Stimulated activated CD4-positive, alpha-beta T cell treated with anti-CD3 and anti-CD28 coated beads, Interleukin-1b, Interleukin-23, amount 100 ng/mL, for 1 hour (primary cell): ENCODE measurements at places on chromosomes 4 and X.

GRCh38 chr4:28238876-28239275 lies 1378.2 kb downstream of the STIM2 start:
- no peak for DNase-seq

GRCh38 chrX:136019226-136019625 lies 34.0 kb downstream of the SLC9A6 start:
- DNase-seq, result no peak

GRCh38 chr4:6272863-6273660 lies 3.4 kb downstream of the WFS1 start:
- no peak for DNase-seq

DNA sequence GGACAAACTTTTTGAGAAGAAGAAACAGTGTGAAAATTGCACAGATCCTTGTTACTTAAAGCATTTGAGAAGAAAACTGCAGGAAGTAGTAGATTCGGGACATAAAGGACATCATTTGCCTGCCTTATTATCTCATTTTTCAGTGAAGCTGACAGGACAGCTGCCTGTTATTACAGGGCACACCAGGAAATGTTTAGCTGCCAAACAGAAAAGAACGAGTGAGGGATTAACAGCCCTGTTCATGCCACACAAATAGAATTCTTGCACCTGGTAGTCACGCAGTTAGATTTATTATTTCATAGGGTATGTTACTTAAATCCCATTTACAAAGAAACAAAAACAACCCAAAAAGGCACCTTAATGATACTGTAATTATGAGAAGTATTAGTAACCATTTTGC lies 100.6 kb downstream of the CHIC2 start:
- no peak for DNase-seq

GRCh38 chr4:99305638-99306400 lies 15.0 kb upstream of the ADH1A start:
- DNase-seq, result no peak

- no peak for DNase-seq
Observed at GRCh38 chr4:183105092-183105491, 6.0 kb downstream of the WWC2 start.

GRCh38 chr4:182448281-182449151 lies 205.3 kb downstream of the TENM3 start:
- DNase-seq, result no peak

DNA sequence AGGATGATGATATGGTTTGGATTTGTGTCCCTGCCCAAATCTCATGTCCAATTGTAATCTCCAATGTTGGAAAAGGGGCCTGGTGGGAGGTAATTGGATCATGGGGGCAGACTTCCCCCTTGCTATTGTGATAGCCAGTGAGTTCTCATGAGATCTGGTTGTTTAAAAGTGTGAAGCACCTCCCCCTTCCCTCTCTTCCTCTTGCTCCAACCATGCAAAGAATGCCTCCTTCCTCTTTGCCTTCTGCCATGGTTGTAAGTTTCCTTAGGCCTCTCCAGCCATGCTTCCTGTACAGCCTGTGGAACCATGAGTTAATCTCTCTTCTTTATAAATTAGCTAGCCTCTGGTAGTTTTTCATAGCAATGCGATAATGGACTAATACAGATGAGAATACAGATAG lies 19.7 kb upstream of the ALG13 start:
- no peak for DNase-seq

DNA sequence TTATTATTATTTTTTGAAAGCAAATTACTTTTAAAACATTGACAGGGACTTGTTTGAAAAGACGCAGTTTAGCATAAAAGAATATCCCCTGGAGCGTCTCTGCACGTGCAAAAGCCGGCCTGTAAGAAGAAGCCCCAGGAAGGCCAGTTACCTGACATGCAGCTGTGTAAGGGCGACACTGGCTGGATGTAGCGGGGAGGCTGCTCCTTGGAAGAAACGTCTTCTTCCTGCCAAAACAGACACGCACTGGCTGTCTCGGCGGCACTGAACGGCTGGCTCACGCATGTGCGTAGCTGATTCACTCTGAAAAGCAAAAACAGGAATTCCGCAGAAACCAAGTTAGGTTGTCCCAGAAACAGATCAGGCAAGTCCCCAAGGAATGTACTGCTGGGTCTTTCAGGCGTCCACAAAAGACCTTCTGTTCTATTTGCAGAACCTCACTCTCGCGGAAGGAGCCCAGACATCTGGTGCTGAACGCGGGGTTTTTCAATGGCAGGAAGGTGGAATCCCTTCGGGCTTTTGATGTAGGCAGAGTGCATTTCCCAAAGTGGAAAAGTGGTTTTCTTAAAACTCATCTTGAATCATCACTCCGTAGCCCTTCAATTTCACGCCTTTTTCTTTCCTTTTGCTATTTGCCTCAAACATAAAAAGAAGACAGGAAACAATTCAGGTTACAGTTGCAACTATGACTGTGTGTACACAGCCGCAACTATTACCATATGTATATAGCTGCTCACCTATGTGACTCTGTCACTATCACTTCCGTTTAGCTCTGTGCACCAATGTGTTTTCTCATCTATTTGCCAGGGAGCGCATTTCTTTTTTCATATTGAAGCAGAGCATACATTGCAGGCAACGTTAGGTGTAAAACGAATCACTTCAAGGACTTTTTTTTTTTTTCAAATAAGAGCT lies 38.1 kb upstream of the ARSH start:
- DNase-seq, result no peak

DNA sequence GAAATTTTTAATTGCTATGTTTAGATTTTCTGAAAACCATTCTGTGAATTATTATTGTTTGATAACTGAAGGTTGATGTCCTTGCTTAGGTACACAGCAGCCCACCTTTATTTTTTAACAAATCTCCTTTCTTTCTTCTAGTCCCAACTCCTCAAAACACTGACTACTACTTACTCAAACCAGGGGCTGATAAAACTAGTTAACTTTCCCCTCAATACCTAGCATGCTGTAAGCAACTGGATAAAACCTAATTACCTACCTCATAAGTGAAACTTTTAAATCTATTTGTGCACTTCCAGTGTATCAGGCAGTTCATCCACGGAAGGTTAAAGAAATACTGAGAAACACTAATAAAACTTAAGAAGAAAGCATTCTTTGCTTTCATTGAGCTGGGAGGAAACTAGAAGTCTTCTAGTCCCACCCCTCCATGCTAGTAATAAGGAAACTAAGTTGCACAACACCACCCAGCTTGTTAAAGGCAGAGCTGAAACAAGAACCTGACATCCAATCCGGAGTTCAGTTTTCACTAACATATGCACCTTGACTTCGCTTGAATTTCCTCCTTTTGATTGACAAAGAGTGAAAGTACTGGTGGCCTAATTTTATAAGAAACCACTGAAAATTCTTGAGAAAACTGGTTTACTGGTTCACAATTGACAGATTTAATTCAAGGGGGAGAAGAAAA lies 180.2 kb upstream of the TET2 start:
- DNase-seq, result no peak

DNA sequence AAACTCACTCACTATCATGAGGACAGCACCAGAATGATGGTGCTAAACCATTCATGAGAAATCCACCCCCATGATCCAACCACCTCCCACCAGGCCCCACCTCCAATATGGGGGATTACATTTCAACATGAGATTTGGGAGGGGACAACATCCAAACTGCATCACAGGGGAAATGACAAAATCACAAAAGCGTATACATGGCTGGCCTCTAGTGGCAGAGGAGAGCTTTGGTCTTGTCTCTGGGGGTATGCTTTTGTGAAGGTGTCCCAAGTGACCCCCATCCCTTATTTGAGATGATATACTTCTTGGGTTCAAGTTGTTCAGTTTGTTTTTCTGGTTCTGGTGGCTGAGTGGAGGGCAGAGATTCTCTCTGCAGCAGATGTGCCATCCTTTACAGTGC lies 8.5 kb upstream of the SETD7 start:
- DNase-seq, result no peak

DNA sequence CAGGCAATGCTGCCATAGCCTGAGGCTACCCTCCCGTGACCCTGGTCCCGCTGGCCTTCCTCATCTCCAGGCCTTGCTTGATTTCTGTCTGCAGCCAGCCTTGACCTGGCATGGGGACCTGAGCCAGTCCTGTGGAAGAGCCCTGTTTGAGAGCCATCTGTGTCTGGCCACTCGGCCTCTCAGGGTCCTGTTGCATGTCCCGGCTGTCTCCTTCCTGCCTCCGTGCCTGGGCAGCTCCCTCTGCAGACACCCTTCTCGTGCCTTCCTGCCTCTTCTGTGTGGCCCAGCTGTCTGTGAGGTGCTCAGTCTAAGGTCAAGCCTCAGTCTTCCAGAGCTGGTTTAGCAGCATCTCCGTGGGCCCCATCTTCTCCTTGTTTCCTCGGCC lies 108.4 kb downstream of the SORCS2 start:
- DNase-seq, result no peak

GRCh38 chrX:351736-352135 lies 33.1 kb upstream of the GTPBP6 start:
- DNase-seq, result no peak

GRCh38 chr4:7630568-7631287 lies 196.0 kb upstream of the PSAPL1 start:
- DNase-seq, result no peak

DNA sequence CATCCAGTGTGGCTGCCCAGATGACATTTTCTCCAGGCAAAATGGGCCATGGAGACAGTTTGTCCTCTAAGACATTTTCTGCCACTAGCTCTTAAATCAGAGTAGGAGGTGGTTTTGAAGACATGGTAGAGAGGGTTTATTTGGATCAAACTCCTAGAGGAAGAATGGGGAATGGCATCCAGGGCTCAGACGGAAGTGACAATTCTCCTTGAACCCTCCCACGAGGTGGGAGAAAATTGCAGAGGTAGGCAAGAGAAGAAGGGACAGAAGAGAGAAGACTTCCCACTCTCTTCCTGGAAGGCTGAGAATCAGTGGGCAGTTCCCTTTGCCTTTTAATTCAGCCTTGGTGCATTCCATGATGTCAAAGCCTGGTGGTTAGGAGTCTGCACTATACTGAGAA lies 194.0 kb downstream of the SMIM20 start:
- no peak for DNase-seq

DNA sequence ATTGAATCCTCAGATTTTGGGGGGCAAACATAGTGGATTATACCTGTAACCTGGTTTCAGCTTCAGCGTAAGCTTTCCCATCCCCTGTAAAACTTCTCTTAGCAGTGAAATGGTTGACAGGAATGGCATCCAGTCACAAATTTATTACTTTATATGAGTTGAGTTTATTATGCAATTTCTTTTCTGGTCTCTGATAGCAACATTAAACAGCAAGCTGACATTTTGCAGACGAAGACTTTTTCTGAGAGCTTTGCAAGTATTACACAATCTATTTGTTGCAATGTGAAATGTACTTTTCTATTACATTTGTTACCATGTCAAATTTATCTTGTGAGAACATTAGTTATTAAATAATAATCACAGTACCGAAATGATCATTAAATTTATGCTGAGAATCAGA lies 60.6 kb downstream of the GSPT2 start:
- no peak for DNase-seq

- DNase-seq, result no peak
Observed at GRCh38 chr4:104494185-104494584, 509 bp downstream of the CXXC4 start.

DNA sequence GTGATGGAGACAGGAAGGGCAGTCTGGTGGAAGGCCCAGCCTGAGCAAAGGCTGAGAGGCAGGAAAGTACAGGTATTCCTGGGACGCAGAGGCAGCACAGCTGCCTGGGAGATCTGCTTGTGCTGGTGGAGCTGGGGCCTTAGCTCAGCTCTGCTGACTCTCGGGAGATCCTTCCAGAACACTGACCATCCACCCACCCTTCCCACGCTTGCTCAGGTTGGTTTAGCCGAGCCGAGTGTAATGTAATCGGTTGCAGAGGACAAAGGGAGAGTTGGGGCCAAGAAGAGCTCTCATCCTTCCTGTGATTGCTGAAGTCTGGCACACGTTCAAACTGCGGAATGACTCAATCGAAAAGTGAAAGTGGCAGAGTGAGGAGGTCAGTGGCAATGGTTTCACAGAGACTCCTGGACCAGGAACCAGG lies 43.1 kb upstream of the GPR78 start:
- no peak for DNase-seq

- no peak for DNase-seq
Observed at GRCh38 chr4:155377276-155377675, 511 bp upstream of the MAP9 start.

GRCh38 chr4:96166806-96167205 lies 326.9 kb downstream of the PDHA2 start:
- no peak for DNase-seq

- DNase-seq, result no peak
Observed at GRCh38 chr4:29033703-29034102, 1686.5 kb upstream of the PCDH7 start.

GRCh38 chrX:16646366-16647138 lies 3.4 kb upstream of the S100G start:
- no peak for DNase-seq

DNA sequence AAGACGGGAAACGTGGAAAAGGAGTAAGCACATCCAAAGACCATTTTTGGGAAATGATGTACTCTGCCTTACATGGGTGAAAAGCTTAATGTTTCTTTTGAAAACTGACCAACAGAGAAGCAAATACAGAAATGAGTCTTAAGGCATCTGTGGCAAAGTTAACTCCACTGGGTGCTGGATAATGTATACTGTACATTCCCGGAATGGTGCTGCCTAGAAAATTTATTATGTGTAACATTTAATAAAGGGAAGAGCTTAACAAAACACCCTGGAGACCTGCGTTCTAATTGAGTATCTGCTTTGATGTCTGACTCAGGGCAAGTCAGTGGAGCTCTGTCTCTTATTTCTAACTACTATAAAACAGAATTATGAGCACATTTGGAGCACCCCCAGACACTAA lies 230.2 kb downstream of the MID1 start:
- DNase-seq, result no peak

GRCh38 chr4:124642846-124643245 lies 69.7 kb downstream of the ANKRD50 start:
- no peak for DNase-seq

- no peak for DNase-seq
Observed at GRCh38 chrX:6718766-6719165, 183.8 kb upstream of the VCX3A start.

- no peak for DNase-seq
Observed at GRCh38 chrX:40058719-40059118, 39.0 kb downstream of the BCOR start.

GRCh38 chrX:118178450-118178849 lies 61.8 kb upstream of the KLHL13 start:
- no peak for DNase-seq

DNA sequence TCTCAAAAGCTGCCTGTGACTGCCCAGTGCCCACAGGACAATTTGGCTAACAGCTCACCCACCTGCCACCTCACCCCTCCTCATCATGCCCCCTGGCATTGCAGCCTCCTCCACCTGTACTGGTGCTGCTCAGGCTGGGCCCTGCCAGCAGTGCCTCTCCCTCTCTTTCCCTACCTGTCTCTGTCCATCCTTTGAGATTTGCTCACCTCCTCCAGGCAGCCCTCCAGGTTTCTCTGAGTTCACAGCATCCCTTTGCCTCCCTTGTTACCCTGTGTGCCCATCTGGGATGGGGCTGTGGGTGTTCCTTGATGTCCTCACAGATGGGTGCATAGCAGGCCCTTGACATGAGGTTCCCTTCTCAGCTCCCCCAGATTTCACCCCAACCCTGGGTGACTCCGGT lies 224.9 kb downstream of the AFAP1 start:
- DNase-seq, result no peak

- no peak for DNase-seq
Observed at GRCh38 chr4:25070545-25070944, 39.8 kb upstream of the LGI2 start.

GRCh38 chr4:186669159-186669731 lies 54.4 kb downstream of the FAT1 start:
- no peak for DNase-seq
